ENCODE measurements at places on chromosomes 6 and 20.

- DNase-seq, result peak; percentile 21
Measured at GRCh38 chr20:19692685-19693119, 65.4 kb upstream of the RIN2 start.

DNA sequence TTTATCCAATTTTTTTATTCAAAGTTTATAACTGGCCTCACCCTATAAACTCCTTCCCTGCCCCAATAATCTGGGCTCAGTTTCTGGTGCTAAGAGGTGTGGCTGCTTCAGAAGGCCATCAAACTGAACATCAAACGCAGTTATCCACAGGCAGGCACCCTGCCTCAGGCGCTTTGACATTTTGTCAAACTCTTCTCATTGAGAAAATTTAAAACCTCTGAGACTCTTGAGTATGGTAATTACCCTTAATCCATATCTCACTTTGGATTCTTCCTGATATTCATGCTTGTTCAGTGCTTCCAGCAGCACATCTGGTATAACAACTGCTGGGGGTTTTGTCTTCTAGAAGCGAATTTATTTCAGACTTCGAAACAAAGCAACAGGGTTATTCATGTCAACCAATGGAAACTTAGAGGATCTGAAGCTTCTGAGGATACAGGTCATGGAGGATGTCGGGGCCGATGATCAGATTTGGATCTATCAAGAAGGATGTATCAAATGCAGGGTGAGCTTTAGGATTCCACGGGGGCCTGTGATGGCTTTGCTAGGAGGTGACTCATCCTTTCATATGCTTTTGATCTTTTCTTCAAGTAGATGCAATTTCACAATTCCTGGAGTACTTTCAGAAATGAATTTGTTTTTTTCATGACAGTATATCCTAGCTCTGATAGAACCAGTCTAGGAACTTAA lies 68.2 kb downstream of the RTN4IP1 start:
- peak; percentile 11 for DNase-seq

DNA sequence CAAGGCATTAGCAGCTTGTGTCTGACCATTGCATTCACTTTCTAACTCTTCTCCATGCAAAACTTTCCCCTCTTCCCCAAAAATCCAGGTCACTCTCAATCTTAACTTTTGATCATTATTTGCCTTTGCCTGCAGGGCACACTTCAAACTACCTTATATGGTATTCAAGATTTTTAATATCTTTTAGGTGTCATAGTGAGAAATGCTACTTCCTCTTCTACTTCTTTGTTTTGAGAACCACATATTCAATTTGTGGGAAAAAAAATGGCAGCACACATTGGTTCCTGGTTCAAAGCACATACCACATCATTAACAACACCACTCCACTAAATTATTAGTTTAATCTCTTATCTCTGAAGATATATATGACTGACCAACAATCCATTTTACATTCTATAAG lies 1267.0 kb upstream of the CITED2 start:
- DNase-seq, result no peak

GRCh38 chr6:53956068-53956711 lies 155.1 kb upstream of the MLIP start:
- peak; percentile 32 for DNase-seq

GRCh38 chr6:143213859-143214376 lies 153.2 kb downstream of the AIG1 start:
- DNase-seq, result no peak

- DNase-seq, result no peak
Measured at GRCh38 chr20:57457243-57458095, 66.3 kb downstream of the RBM38 start.

DNA sequence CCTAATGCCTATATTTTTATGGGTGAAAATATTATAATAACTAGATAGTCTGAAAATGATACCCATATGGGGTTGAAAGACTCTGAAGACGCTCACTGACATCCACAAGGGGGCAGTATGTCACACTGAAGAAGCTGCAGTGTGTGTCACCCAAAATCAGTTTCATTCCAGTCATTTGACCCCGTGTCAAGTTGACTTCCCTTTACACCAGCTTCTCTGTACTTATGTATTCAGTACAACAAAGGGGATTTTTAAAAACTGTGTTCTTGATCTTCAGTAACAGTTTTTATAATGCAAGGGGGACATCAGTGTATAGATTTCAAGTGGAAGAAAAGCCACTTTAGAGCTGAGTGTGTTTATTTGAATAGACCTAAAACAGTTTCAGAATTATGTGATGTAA lies 19.3 kb downstream of the FAXC start:
- peak; percentile 46 for DNase-seq

DNA sequence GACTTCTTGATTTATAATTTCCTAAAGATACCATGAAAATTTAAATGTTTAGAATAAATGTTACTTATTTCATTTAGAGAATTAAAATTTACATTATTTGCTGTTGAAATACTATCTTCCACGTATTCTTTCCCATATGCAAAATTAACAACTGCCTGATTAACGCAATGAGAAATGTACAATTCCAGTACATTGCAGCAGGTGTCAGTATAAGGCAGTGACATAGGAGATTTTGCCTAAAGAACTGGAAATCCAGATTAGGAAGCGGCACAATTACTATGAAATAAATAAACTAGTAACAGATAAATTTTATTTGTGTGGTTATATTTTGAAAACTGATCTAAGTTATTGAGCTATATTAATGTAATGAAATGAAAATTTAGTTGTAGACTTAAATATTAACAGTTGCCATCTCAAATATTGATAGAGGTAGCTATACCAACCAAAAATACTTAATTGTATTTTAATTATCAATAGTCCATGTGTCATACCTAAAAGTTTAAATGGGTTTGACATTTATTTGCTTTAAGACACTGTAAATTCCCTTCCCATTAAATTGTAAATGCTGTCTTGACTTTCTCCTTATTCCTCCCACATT lies 300.2 kb downstream of the UTRN start:
- DNase-seq, result no peak

- no peak for DNase-seq
Measured at GRCh38 chr20:46350201-46350985, 42.1 kb upstream of the CDH22 start.

DNA sequence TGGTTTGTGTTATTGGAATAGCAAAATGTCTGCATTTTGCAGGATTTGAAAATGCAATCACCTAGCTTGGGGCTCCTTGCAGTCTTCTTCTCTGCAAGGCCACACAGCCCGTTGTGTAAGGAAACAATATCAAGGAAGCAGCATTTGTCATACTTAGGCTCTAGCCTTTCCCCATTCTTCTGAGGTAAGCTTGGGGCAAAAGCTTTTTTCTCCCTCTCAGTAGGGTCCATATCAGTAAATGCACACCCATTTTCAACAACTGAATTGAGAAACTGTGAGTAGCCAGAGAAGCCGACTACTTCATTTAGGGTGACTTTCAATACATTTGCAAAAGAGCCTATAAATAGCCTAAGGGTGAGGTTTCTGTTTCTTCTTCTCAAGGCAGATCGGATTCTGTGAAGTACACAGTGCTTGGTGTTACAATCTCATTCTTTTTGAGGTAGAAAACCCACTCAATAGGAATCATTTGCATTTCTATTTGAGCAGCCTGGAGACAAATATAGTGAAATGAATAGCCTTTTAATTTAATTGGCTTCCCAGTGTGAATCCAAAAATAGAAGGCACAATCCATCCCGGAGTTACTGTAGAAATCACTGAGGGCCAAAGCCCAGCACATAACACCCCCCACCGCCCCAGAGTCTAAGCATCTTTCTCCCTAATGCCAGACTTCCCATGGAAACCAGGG lies 61.8 kb downstream of the BTBD3 start:
- no peak for DNase-seq

DNA sequence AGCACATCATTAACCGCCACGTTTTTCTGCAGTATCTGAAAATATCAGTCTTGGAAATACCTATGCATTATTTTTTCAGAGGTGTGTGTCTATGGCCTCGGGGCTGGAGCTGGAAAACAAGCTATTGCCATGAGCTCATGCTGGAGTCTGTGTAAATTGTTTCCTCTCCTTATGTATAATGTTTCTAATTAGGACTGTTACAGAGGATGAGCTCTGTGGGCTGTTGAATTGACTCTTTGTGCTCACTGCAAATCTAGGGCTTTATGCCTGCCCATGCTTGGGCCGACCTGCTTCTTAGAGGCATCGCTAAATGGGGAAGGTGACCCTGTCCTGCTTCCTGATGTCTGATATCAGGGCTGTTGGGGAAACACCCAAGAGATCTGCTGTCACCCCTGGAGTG lies 80.8 kb upstream of the SLC22A16 start:
- DNase-seq, result no peak

GRCh38 chr6:149435919-149436586 lies 36.0 kb downstream of the SUMO4 start:
- DNase-seq, result no peak

DNA sequence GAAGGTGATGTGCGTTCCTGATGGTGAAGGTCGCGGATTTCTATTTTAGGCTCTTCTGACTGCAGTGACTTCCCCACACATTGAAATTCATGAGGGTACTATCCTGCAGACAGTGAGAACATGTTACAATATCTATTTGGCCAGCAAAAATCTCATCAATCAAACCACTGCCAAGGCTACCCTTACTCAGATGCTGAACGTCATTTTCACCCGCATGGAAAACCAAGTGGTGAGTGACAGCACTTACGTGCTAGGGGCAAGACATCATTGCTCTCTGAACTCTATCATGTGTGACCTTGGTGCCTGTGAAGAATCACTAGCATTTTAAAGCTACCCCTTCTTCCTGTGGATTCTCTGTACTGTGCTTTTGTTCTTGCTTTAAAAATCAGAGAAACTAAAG lies 31.1 kb downstream of the ARFGEF2 start:
- DNase-seq, result no peak

GRCh38 chr6:112352101-112352500 lies 5.0 kb downstream of the RFPL4B start:
- no peak for DNase-seq

DNA sequence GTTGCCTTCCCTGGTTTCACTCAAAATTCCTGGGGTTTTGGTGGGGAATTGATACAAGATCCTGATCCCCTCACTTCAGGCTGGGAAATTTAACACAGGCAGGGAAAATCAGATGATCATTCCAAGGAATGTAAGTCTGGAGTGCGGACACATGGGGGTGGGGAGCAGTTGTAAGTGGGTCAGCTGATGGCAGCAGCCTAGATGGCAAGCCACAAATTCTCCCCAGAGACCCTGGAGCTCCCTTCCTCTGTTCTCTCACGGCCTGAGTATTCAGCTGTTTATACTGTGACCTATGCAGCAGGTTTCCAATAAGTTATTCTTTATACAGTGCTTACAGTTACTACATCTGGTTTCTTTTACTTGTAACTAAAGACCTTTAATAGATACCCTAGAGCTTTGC lies 144.9 kb downstream of the SH3BGRL2 start:
- DNase-seq, result no peak

DNA sequence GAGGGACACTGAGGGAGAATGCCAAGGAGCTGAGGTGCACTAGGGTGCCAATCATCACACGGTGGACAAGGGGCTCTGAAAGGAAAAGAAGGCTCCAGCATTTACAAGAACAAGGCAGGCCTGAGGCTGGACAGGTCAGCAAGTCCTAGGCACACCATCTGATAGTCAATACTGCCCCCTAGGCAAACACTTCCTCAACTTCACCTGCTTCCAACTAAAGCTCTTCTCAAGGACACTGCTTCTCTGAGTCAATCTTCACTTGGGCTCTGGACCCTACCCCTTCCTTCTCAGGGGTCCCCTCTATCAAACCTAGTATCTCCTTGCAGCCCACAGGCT lies 37.7 kb upstream of the SLC4A11 start:
- no peak for DNase-seq
